ENCODE measurements at places on chromosomes 1 and 21.

GRCh38 chr21:27649762-27650161 is 682.9 kb upstream of the ADAMTS5 start:
- no peak for DNase-seq

DNA sequence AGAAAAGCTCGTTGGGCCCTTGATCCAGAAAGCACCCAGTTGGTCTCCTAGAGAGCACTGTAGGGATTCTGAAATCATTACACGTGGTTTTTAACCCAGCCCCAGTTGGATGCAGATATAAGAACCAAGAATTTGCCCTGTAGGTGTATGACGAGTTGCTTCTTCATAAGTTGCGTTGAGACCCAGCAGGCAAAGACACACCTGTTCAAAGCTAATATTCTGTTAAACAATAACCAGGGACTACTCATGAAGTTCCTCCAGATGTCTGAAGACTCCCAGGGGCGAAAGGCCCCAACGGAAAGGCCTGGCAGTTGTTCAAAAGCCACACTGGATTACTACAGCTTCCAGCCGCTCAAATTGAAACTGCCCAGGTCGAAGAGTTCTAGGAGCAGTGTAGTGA is 88.6 kb upstream of the HNRNPU start:
- no peak for DNase-seq

GRCh38 chr1:204391629-204392028 is 20.0 kb downstream of the PPP1R15B start:
- no peak for DNase-seq

DNA sequence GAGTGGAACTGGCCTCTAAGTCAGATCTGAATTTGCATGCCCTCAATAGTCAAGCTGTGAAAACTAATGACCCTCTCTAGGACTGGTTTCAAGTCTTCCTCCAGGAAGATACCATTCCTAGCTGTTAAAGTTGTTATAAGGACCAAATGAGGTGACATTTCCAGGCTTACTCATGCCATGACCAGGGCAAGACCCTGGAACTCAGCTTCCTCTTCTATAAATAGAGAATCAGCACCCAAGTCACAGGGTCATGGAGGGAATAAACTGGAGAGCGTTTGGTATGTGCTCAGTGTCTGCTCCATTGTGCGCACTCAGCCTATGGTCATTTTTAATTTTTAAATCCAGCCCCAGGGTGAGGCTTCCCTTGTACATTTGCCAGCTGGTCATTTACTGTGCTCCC is 2.5 kb downstream of the S100A9 start:
- no peak for DNase-seq

DNA sequence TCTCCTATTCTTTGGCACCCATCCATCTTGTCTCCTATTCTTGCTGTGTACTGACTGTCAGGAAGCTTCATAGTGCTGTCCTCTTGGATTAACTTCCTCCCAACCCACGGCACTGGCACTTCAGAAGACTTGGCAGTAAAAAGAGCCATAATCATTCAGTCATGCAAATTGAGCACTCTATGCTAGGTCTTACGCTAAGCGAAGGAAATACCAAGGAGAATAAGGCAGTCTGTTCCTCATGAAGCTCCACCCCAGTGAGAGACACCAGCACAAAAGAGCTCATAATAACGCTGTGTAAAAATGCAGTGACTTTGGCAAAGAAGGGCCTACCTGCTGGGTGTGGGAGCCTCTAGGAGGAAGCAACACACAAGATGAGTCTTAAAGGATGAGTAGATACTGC is 67.1 kb downstream of the GFI1 start:
- peak; percentile 9 for DNase-seq

DNA sequence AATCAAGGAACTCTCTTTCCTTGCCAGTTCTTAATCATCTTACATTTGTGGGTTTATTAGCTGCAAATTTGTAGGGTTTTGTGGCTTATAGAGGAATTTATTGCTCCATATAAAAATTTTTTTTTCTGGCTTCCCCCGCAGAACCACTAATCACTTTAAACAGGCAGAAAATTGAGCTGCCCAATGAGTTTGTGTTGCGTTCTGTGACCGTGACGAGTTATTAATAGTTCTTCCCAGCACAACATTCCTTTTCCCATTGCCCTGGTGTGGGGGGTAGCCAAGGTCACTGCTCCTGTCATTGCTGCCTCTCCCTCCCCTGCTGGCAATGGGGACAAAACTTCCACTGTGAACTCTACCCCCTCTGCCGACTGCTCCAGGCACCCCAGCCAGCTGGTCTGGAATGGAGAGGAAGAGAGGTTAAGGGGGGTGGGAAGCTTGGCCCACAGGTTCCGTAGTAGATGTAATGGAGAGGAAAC is 55.1 kb downstream of the UBE2T start:
- no peak for DNase-seq

GRCh38 chr1:67609577-67610341 is 75.2 kb upstream of the GADD45A start:
- DNase-seq: no peak

DNA sequence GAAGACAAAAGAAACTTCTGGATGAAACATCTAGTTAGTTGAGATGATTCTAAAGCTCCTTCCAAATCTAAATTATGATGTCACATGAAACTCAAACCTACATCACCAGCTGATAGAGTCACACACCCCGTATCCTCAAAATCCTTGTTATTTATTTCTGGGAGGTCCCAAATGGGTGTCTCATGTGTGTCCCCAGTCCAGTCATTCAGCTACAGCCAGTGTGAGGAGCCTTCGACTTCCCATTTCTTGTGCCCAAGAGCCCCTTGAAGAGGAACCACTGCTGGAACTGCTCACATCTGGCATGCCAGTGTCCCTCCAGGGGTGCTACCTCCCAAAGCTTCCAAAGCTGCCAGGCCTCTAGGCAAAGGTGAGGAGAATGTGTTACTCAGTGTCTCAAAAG is 32.5 kb upstream of the KCNA3 start:
- no peak for DNase-seq

- DNase-seq: no peak
Observed at GRCh38 chr21:42262831-42263231, 43.9 kb downstream of the ABCG1 start.

DNA sequence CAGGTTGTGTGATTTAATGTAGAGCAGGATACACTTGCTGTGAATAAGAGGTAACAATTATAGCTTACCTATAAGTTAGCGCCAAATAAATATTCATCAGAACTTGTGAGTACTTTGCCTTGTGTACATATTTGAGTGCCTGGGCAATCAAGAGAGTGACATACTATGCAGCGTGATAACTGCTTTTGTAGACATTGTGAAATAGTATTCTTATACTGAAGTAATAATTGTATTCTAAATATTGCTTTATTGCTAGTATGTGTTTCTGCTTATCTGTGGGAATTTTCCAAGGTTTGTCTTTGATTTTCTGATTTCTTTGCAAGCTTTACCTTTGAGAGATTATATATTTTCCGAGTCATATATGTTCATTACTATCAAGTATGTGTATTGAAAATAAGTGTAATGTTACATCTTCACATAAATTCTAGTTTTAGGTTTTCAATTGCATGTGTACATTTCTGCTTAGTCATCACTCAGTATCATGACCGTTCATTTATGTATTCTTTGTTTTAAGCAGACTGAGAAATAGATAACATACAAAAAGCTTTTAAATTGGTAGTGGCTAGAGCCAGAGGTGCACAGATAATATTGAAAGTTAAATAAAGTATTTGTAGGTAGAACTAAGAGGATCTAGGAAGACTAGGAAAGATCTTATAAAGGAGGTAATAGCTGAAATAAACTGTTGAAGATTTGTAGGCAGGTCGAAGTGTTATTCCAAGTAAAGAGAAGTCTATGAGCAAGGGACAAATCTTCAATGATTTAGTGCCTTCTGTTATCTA is 19.5 kb downstream of the USP25 start:
- DNase-seq: no peak

DNA sequence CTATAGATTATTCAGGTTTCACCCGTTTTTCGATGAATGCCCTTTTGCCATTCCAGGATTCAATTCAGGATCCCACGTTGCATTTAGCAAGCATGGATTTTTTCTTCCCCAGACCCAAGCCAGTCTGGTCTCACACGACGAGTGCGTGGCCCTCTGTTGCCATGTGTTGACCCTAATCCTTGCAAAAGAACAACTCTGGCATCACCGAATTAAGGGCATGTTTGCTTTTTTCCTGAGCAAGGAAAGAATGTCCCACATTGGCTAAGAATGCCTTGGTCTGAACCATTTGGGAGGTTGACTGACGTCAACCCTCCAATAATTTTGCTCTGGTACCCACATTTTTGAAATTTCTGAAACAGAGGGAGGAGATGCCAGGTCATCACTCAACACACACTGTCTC is 153.0 kb upstream of the WNT4 start:
- DNase-seq: no peak

- no peak for DNase-seq
Observed at GRCh38 chr1:184465489-184466146, 78.8 kb downstream of the C1orf21 start.

- peak; percentile 30 for DNase-seq
Observed at GRCh38 chr1:91650764-91651163, 150.1 kb downstream of the CDC7 start.

DNA sequence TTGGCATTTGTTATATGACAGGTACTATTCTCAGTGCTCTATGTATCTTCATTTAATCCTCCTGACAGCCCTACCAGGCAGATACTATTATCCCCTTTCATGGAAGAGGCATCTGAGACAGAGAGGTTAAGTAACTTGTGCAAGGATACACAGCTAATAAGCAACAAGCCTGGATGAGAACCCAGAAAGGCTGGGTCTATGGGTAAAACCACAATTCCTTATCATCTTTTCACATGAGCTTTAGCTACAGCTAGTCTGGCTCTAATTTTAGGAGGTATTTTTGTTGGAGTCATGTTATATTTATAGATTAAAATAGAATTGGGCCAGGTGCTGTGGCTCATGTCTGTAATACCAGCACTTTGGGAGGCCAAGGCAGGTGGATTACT is 27.7 kb downstream of the DNTTIP2 start:
- no peak for DNase-seq

GRCh38 chr1:34547046-34547674 is 207.7 kb upstream of the GJB5 start:
- no peak for DNase-seq

- DNase-seq: no peak
Observed at GRCh38 chr1:85278853-85279314, 2.5 kb upstream of the BCL10 start.

DNA sequence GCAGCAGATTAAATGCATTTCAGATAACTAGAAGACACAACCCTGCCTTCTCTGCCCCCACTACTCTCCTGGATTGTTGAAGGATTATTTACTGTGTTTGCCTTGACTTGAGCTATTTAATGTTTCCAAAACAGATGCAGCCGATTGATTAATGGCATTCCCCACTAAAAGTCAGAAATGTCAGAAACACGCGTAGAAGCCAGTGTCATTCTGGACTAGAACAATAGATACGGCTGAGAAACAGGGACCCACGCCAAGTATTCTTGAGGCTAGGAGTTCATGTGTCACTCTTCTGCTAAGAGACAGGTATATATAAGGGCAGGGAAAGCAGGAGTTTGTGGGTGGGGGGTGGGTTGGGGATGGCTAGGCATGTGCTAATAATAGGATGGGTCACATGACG is 366.7 kb upstream of the PROX1 start:
- no peak for DNase-seq

GRCh38 chr1:44696789-44697345 is 22.4 kb downstream of the ARMH1 start:
- DNase-seq: no peak

- DNase-seq: no peak
Observed at GRCh38 chr1:234214911-234215892, 158.1 kb upstream of the COA6 start.

GRCh38 chr1:111878649-111879048 is 110.8 kb downstream of the KCND3 start:
- no peak for DNase-seq

DNA sequence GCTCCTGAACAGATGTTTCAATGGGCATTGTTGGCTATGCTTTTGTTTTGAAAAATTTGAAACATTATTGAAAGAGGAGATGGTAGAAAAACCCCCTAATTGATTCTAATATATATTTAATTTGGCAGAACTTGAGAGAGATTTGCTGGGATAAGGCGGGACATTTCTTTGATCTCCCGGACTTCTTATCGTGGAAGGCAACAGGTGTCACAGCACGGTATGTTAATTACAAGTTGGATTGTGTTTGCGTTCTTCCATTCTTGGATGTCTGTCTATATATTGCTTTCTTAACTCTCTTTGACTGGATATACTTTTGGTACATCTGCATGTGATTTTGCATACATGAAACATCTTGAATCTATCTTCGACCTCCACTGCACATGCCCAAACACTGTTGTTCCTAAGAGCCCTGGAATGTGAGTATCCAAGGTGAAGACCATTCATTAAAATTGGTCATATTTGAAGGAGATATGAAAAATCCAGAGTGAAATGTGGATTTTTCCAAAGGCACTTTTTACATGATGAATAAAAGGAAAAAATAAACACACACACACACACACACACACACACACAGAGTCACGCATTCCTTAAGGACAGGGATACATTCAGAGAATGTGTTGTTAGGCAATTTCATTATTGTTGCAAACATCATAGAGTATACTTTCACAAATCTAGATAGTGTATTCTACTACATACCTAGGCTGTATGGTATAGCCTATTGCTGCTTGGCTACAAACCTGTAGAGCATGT is 81.9 kb downstream of the FGGY start:
- no peak for DNase-seq

DNA sequence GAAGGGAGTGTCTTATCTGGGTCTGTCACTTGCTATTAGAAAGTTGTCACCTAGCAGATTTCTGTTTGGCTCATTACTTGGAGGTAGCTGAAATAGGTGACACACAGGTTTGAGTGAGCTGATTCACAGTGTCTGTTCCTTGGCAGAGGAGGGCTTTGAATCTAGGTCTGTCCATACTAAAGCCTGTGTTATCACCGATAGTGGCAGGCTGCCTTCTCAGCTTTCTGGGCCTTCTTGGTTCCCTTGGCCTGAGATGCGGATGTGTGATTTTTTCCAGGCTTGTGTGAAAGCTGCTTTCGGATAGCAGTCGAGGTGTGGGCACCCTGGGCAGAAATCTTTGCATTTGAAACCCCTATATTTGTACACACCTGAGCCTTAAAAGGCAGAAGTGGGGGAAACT is 73.9 kb downstream of the ACTL8 start:
- DNase-seq: no peak

GRCh38 chr1:196732526-196732925 is 42.1 kb upstream of the CFHR3 start:
- DNase-seq: no peak

DNA sequence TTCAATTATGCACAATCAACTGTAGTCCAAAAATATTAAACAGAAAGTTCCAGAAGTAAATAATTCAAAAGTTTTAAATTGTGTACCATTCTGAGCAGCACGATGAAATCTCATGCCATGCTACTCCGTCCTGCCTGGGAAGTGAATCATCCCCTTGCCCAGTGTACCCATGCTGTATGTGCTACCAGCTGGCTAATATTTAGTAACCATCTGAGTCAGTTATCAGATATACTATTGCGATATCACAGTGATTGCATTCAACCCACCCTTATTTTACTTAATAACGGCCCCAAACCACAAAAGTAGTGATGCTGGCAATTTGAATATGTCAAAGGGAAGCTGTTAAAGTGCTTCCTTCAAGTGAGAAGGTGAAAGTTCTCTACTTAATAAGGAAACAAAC is 56.2 kb downstream of the EVI5 start:
- DNase-seq: no peak
